ENCODE measurements at places on chromosomes 1 and 21.

DNA sequence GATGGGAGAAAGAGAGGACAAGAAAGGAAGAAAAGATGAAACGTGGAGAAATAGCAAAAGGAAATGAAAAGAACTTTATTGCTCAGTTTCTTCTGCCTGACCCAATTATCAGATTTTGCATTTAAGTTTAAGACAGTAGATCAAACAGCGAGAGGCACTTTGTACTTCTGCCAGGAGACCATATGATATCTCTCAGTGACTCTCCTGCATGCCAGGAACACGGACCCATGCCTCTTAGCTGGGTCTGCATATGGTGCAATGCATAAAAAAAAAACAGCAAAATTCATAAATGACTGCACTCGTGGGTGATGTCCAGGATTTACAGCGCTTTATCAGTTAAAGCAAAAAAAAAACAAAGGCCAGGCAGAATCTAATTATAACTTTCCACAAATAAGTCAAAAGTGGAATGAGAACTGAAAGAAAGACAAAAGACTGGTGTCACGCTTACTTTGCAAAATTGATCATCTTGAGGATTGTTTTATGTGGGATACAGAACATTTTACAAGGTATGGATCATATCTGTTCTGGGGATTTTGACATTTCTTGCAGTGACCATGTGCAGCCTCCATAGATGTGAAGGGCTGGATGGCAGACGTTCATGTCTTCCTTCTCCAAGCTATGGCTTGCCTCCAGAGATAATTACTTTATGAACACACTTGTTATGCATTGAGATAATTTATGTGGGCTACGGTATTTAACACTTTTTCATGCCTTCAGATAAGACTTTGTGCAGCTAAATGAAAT is 79.5 kb downstream of the RUNX1 start:
- no peak for DNase-seq

GRCh38 chr1:223486366-223486765 is 93.2 kb downstream of the CCDC185 start:
- DNase-seq = no peak

GRCh38 chr1:231326248-231326647 is 11.4 kb downstream of the EXOC8 start:
- no peak for DNase-seq

DNA sequence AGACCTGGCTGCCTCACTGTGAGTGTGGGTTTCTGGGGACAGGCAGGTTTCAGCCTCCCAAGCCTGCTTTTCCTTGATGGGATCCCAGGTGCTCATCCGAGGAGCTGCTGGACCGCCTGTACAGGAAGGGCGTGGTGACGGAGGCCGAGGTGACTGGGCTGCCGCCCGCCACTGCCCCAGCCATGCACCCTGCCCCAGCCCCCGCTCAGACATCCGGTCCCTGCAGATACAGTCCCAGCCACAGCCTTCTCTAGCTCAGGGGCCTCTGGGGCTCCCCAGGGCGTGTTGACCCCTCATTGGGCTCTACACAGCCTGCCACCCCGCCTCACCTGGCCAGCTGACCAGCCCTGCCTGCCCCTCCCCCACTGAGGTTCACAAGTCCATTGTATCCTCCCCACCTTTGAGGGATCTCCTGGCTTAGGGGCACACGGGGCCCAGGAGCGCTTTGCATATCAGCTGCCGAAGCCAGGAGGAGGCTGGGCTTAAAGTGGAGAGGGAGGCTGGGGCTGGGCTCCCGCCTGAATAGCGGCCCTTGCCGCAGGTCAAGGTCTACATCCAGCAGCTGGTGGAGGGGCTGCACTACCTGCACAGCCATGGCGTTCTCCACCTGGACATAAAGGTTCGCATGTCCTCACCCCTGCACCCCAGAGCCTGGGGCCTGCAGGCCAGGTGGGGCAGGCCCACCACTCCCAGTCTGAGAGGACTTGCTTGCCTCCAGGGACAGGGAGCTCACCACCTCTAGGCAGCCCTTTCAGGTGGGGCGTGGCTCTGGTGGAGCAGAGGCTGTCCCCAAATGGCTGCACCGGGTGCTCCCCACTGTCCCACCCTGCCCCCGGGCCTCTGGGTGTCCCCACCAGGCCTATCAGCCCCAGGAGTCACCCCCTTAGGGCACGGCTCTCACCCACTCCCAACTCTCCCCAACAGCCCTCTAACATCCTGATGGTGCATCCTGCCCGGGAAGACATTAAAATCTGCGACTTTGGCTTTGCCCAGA is 38.5 kb downstream of the TRIM11 start:
- DNase-seq = no peak

GRCh38 chr1:228647523-228648444 is 87.5 kb upstream of the RHOU start:
- DNase-seq = no peak

DNA sequence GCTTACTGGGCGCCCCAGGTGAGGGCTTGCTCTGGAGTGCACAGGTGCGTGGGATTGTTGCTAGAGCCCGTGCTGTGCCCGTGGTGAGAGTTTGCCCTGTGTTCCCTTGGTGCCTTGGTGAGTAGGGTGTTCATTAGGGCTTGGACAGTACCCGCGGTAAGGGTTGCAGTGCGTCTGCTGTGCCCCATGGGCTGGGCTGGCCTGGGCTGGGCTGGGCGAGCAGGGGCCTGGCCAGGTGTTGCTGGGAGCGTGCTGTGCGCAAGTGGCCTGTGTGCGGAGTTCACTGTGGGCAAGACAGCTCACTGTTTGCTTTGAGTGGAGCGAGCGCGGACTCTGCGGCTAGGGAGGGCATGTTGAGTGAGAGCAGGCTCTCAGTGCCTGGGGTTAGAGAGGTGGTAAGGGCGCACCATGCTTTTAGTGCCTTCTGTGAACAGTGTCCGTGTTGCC is 725 bp downstream of the CR1L start:
- DNase-seq = no peak

- no peak for DNase-seq
Observed at GRCh38 chr1:227033880-227034279, 93.8 kb downstream of the COQ8A start.

DNA sequence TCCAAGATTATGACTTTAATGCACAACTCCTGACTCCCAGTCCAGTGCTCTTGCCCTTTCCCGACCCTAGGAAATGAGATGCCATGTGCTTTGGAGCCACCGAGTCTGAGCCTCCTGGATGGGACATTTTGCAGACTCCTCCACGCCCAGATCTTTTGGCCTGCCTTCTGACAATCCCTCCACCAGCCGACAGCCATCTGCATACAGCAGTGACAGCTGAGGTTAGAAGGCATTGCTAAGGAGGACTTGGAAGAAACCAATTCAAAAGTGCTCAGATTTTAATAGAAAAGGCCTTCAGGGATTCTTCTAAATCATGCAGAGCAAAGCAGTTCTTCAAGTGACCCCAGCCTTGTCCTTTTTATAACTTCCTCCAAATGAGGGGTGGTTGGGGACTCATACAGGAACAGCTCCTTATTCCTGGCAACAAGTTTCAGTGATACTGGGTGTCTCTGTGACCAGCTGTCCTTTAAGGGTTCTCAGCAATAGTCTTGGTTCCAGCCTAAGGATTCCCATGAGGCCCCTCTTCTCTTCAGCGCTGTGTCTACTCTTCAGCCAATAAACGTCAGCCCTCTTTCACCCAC is 369.3 kb downstream of the PBX1 start:
- no peak for DNase-seq

DNA sequence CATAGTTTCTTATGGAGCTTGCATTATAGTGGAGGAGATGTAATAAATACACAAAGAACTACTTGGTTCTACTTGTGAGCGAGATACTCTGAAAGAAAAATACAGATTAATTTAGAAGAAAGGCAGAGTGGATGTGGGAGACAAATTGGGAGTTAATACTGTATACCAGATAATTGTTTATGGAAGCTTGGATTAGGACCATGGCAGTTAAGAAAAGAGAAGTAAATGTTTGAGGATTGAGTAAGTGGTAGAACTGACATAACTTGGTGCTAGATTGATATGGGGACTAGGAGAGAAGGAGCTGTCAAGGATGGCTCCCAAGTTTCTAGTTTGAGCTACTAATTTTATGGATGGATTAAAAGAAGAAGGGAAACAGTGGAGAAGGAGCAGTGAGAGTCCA is 47.3 kb downstream of the INKA2 start:
- no peak for DNase-seq

DNA sequence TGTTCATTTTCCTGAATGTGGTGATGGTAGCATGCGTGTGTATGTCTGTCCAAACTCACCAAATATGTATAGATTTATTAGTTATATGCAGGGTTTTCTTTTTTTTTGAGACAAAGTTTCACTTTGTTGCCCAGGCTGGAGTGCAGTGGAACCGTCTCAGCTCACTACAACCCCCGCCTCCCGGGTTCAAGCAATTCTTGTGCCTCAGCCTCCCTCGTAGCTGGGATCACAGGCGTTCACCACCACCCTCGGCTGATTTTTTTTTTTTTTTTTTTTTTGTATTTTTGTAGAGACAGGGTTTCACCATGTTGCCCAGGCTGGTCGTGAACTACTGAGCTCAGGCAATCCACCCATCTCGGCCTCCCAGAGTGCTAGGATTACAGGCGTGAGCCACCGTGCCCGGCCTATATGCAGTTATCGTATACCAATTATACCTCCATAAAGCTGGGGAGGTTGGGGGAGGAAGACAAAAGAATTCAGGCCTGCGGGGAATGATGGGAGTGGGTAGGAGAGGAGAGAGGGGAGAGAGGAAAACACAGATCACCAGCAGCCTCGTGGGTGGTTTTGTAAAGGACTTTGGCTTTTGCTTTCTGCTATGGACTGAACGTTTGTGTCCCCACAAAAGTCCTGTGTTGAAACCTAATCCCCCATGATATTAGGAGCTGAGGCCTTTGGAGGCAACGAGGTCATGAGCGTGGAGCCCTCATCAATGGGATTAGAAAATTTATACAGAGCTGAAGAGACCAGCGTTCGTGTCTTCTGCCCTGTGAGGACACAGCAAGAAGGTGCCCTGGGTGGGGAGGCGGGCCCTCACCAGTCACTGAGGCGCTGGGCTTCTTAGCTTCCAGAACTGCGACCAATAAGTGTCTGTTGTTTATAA is 4.4 kb upstream of the HNRNPU start:
- no peak for DNase-seq

DNA sequence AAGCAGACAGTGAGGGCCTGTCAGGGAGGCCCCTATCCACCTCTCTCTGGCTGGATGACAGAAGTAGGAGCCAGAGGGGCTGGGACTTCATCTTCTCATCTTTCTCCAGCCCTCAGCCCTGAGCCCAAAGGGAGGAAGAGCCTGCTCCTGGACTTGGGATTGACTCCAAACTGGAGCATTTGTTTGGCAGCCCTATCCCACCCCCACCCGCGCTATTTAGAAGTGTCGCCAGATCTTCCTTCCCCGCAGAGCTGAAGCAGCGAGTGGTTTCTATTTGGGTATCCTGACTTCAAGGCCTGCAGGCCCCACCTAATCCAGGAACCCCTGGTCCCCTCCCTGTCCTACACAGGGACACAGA is 9.6 kb downstream of the NES start:
- DNase-seq = no peak

DNA sequence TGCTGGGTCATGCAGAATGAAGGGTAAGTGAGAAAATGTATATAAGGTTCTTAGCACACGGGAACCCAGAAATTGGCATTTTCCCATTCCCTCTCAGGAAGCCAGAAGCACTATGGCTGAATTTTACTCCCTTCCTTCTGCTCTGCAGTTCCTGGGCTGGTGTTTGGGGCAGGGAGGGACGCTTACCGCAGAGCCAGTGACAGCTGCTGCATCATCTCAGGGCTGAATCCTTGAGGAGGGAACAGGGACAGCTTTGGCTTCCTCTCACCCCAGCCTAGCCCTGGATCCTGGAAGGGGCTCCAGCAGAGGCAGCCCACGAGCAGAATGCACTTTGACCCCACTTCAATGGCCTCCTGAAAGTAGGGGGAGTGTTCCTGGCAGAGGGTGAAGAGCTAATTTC is 12.0 kb downstream of the PLA2G2D start:
- DNase-seq = no peak

GRCh38 chr1:106780806-106781569 is 275.5 kb upstream of the PRMT6 start:
- no peak for DNase-seq

DNA sequence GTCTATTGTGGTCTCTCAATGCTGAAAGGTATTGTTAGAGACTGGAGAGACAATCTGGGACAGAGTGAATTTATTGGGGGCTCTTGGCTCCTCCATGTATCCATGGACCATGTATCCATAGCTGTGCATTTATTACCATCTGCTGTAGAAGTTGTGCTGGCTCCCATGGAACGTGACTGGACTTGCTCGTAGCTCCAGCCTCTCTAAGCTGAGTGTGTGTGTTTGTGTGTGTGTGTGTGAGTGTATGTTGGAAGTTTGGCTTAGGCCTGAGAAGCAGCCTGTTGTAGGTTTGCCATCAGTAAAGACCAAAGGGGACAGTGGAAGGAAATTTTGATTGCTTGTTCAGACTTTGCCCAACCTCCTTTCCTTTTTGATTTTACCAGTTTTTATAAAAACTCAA is 105.7 kb upstream of the USP24 start:
- DNase-seq = no peak

- no peak for DNase-seq
Observed at GRCh38 chr1:111563619-111564018, 56.0 kb upstream of the RAP1A start.

DNA sequence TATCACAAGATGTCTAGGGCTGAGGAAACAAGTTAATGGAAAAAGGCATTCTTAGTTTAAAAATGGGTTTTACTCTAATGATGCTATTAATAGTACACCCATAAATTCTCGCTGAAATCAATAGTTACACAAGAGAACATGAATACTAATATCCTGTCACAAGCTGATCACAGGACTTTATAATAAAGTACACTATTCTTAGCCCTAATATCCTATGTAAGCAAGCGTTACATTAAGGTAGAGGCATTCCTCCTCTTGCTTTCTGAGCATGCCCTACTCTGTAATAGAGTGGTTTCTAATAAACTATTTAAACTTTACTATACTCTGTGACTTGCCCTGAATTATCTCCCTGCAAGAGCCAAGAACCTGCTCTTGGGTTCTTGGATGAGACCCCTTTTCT is 6.5 kb upstream of the PACC1 start:
- no peak for DNase-seq

DNA sequence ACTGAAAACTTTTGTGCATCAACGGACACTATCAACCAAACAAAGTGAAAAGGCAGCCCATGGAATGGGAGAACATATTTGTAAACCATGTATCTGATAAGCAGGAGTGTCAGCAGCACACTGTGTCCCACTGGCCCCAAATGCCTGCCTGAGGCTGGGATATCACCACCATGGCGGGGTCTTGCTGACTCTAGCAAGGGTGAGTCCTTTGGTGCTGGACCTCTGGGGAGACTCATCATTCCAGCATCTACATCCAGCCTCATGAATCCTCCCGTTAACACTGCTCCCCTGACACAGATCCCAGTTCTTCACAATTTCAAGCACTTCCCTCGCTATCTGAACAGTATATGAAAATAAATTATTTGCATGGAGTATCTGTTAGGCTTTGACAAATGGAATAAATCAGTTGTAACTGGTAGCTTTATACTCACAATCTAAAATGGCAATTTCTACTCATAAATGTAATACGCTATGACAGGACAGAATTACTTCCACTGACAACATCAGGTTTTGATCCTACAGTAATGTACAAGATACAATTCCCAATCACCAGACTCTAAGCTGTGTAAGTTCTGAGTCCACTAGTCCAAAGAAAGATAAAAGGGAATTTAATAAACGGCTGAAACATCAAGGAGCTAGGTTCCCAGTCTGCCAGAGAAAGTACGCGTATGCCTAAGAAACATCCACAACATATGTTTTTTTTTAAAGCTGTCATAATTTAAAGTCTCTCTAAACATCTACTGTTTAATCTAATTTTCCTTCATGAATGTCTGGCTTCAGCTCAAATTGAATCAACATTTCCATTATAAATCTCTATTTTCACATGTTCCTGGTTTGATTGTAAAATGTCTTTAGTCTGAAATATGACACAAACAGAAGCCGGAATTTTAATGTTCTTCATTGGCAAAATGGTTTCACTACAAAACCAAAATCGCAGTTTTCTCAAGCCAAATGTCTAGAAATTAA is 95.1 kb downstream of the SIPA1L2 start:
- no peak for DNase-seq

All from stimulated activated CD4-positive, alpha-beta T cell treated with anti-CD3 and anti-CD28 coated beads, Interleukin-1b, Interleukin-23, amount 100 ng/mL, for 1 hour (primary cell).